ENCODE measurements at places on chromosomes 5 and 9.

- DNase-seq: no peak
Measured at GRCh38 chr9:116153765-116154333, at the start of gene PAPPA. Gene PAPPA, plus strand, starts transcription at chr9:116153791. Its CDS starts 382 bp downstream, at chr9:116154173.

GRCh38 chr5:1564182-1564748, 40.5 kb upstream of the LPCAT1 start:
- DNase-seq: no peak

GRCh38 chr5:15013654-15014463, 142.3 kb upstream of the ANKH start:
- no peak for DNase-seq

DNA sequence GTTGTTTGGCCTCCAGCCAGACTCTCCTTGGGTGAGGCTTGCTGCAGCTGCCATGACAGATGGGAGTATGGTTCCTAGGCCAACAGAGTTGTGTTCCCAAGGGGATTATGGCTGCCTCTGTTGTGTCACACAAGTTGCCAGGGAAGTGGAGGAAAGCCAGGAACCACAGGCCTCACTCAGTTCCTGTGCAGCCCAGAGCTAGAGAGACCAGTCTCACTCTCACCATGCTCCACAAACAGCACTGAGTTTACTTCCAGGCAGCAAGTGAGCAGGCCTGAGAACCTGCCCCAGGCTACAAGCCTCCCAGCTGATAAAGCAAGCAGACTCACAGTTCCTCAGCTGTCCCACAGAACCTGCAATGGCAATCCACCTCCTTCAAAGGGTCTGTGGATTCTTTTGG, 273.6 kb upstream of the TAS2R1 start:
- DNase-seq: no peak

DNA sequence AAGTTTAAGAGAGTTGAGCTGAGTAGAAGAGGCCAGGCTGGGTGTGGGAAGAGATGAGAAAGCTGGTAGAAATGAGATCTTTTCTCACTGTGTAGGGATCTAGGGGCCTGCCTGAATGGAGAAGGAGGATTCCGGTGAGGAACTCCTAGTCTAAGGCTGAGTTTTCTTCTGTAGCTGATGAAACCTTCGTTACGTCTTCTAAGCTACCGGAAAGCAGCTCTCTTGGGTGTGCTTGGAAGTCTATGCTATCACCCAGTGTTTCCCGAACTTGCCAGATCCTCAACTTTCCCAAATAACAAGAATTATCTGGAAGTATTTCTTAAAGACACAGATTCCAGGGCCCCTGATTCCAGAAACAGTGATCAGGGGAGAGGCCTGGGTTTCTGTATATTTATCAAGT, 55.4 kb upstream of the TNFSF15 start:
- no peak for DNase-seq

GRCh38 chr5:113201715-113202114, 225.1 kb downstream of the DCP2 start:
- no peak for DNase-seq

- DNase-seq: no peak
Measured at GRCh38 chr5:34009610-34010009, 1.8 kb upstream of the AMACR start.

DNA sequence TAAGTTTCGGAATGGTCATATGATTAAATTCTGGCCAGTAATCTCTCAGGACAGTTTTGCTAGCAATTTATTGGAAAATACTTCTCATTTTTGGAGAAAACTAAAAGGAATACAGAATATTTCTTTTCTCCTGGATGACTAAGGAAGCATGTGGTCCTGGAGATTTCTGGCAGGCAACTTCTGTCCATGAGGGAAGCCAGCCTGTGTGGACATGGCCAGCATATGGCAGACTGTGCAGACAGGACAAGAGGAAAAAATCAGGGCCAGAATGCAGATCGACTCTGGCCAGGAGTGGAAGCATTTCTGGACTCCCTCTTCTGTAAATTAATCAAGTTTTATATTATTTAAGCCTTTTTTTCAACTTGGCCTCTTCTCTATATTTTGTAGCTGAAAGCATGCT, 100.4 kb upstream of the CDH18 start:
- DNase-seq: no peak

DNA sequence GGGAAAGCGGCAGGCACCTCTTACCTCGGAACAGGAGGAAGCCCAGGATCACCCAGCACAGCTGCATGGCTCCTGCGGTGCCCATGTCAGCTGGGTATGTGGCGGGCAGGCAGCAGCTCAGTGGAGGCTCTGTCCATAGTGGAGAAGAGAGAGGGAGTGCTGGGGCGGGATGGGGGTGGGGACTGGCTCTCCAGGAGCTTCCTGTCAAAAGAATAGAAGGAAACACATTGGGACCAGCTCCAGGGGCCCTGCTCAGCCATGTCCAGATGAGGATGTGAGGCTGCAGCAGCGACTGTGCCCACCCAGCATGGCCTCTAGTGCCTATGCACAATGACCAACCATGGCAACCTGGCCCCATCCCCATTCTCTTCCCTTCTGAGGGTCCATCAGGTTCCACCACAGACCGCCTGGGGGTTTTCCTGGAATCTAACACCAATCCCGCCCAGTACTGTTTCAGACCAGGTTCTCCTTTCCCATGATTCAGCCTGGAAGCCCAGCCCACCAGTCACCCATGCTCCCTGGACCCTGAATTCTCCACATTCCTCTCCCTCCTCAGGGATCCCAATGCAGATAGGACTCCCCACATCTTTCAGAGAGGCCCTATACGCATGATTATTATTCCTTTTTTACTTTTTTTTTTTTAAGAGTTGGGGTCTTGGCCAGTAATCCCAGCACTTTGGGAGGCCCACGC, at the start of gene ECSCR:
Gene ECSCR, minus strand, starts transcription at position 158 of the 691 bp plus-strand sequence. Its CDS starts 73 bp downstream, at position 85.
- no peak for DNase-seq

GRCh38 chr5:31863991-31864411, 225.1 kb downstream of the PDZD2 start:
- no peak for DNase-seq

- no peak for DNase-seq
Measured at GRCh38 chr5:99030906-99031440, 102.2 kb upstream of the CHD1 start.

DNA sequence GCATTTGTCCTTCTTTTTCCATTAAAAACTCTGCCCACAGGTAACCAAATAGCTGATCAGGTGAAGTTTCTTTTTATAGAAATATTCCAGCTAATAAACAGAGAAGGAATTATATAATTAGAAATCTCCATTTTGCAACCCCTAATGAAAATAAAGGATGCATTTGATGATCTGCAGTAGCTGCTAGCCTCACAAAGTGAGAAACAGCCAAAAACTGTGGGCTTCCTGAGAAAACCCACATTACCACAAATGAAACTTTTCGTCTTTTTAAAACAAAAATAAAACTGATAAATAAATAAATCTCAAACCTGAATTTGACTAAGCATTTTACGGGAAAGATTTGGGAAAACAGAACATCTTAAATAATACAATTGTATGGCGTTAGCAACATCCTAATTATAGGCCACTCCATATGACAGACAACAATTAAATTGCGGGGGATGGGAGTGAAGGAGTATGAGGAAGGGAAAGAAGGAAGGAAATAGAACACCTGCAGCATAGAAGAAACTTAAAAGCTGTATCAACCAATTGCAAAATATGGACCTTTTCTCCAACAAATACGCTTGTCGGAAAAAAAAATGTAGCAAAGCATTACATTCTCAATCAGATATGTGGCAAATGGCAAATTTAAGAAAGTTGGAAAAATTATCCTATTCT, 283.0 kb upstream of the ITGA1 start:
- DNase-seq: no peak

DNA sequence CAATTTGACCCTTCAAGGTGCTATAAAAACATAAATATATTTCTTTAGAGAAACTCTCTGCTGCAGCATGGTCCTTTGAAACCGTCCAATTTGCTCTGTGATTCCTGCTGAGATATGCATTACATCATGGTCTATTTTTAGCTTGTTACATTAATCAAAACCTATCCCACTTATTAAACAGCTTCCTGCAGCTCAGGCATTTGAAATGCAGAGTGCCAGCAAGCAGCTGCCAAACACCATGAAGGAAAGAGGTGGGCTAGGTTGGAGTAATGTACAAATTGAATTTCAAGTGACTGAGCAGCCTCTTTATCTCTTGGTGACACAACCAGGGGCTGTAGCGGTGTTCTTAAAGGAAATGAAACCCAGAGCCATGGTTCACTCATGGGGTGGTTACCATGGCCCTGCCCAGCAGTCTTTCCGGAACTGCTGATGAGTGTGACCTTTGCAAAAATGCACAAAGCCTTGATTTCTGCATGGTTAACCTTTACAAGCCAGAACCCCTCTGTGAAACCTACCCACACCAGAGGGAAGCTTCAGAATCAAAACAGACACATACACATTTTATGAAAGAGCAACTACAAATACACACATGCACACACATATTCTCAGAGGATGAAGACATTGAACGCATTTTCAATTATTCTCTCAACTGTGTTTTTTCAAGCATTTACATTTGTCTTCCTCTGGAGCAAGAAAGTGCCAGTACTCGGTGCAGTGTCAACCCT, 155.8 kb upstream of the ZNF608 start:
- DNase-seq: no peak

DNA sequence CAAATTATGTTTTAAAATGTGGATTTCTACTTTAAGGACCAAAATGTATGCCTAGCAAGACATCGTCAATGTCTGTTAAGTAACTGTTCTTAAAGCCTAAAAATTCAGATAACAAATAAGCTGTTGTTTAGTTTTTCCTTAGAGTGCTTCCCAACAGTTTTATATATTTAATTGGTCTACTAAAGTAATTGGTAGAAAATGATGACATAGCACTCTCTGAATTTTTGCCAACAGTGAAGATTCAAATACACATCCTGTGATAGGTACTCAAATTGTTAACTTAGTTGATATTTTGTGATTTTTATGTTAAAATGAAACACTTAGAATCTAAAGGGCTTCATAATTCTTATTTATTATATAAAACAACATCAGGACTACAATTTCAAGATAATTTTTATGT, 107.5 kb downstream of the TMEM232 start:
- no peak for DNase-seq

DNA sequence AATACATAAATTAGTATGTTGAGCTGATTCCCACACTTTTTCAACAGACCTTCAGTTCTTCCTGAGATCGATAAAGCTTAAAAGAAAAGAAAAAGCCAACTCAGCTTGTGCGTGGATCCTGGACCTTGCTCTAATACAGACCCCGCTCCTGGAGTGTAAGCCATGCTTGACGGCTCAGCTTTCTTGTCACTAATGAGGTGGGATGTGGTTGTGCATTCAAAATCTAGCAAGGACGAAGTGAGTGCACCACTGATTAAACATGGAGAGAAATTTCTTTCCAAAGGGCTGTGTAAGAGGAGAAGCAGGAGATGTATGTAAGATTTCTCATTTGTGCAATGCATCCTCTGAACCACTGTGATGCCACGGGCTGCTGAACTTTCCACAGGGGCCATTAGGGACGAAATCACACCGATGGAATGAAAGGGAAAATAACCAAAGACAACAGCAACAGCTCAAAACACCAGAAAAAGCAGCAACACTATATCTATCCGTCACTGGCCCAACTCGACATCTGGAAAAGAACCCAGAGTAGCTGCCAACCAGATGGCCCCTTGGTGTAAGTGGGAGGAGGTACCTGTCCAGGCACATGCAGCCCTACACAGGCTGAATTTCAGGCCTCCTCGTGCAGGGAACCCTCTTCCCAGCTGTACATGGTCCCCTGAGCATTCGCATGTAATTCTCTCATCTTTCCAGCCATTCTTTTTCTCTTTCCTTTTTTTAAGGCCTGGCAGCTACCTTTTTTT, 178.9 kb downstream of the SREK1 start:
- no peak for DNase-seq

DNA sequence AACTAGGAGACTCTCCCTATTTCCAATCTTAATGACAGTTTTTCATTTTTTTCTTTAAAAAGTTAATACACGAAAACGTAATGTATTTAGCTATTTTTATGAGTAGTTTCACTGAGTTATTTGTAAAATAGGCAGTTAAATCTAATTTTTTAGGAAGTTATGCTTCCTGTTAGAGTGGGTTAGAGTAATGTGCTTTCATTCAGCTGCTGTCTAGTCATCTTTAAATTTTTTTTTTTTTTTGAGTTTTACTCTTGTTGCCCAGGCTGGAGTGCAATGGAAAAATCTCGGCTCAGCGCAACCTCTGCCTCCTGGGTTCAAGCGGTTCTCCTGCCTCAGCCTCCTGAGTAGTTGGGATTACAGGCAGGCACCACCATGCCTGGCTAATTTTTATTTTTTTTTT, 34.0 kb downstream of the CDC42SE2 start:
- DNase-seq: no peak

DNA sequence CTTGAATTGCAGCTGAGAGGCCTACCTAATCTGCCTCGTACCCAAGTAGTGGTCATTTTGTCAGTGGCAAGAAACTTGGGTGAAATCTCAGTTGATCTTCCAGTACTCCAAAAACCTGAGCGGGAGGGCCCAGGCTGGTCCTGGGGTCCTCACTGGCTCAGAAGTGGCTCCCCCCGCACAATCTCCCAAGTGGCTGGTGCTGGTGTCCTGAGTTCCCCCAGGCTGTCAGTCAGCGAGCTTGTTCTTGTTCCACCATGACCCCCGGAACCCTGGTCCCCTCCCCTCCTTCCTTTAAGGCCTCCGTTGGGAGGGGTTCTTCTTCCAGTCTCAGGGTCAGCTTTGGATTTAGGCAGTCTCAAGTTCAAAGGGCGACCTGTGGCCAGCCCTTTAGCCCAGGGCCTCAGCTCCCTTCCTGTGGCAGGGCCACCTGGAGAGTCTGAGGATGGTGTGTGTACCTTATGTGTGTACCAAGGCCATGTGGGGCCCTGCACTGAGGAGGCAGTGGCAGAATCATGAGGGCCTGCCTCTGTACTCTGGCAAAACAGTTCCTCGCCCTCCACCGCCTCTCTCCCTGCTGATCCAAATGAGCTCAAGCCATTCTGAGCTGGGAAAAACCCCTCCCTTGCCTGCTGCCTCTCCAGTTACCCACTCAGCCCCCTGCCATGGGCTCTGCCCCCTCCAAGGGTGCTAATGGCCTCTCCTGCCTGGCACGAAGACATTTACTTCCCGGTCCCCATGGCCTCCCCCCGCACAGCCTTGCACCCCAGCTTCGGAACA, 4.5 kb upstream of the DBN1 start:
- DNase-seq: no peak

DNA sequence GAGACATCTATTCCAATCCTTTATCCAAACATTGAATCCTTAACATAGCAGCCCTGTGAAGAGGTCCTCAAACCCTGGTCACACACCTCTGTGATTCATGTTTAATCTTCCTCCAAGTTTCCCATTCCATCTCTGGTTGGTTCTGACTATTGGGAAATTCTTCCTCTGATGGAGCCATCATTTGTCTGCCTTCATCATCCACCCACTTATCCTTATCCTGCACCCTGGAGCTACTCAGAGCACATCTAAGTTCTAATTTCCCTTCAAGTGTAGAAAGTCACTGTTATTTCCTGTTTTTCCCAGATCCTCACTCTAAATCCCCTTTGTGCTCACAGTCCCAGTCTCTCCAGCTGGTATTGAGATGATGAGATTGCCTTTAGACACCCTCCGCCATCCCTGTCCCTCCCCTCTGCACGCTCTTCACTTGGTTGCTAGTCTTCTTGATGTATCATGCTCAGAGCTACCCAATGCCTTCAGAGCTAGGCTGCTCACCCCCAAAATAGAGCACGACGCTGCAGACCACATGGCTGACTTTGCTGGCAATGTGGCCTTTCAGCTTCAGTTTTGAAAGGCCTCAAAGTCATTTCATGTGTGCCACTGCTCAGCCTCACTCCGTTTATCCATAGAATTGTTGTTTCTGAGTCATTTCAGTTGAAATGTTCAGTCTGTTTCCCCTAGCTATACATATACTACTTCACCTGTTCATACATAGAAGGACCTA, 154.3 kb downstream of the PALM2AKAP2 start:
- DNase-seq: no peak

Data from left forelimb (tissue), 1 donor.